ENCODE measurements at places on chromosomes 7 and 10. TPM values are rescaled to one million over a fixed set of nuclear protein-coding genes. Genes with fewer than 3 reads are reported as not detected.

Gene POU6F2
- total RNA-seq = 0.45 TPM

Gene SLC18A2
- total RNA-seq = not detected

Gene DKK1
- 7.4 TPM for total RNA-seq

Gene PSPH
- 72.7 TPM for total RNA-seq

Gene AGAP9
- 6.5 TPM for total RNA-seq

Gene SPDYE1
- total RNA-seq = not detected

Gene AGBL3
- total RNA-seq = 0.72 TPM

Data from astrocyte (in vitro differentiated cells and primary cell).